HCT116 (cell line): ENCODE measurements at places on chromosomes 11 and 22. TPM values are rescaled to one million over a fixed set of nuclear protein-coding genes. Genes with fewer than 3 reads are reported as not detected.
A peak's percentile ranks its signal among the peaks of the same experiment; 100 is the strongest.

DNA sequence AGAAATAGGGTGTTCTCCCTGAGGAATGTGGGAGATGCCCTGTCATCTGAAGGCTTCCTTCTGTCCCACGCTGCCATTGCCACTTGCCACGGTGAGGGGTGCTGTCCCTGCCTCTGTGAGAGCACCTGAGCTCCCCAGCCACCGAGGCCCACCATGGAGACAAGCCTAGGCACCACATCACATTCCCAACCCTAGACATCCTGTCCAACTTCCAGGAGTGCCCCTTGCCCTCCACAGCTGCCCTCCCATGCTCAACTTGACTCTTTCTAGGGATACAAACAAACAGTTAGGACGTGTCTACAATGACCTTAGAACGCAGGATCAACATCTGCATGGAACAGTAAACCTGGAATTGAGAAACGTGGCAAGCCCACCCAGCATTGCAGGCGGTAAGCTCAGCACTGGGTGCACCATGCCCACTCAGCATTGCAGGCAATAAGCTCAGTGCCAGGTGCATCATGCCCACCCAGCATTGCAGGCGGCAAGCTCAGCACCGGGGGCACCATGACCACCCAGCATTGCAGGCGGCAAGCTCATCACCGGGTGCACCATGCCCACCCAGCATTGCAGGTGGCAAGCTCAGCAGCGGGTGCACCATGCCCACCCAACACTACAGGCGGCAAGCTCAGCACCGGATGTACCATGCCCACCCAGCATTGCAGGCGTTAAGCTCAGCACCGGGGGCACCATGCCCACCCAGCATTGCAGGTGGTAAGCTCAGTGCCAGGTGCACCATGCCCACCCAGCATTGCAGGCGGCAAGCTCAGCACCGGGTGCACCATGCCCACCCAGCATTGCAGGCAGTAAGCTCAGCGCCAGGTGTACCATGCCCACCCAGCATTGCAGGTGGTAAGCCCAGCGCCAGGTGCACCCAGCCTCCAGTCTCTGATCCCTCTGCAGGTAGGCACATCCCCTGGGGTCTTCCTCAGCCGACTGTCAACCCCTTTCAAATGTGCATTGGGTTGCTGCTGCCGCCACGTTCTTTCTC, 1463.9 kb downstream of the TBC1D22A start:
- no peaks in the 10 kb centered on the region for H3K36me3 ChIP-seq
- H3K4me1 ChIP-seq: no peaks in the 10 kb centered on the region
- H3K27me3 ChIP-seq: 0 out of 2 replicates have a peak, but pooled peaks cover 4% of the 10 kb centered on the region
- H3K4me3 ChIP-seq: no peak overlapping the region

DNA sequence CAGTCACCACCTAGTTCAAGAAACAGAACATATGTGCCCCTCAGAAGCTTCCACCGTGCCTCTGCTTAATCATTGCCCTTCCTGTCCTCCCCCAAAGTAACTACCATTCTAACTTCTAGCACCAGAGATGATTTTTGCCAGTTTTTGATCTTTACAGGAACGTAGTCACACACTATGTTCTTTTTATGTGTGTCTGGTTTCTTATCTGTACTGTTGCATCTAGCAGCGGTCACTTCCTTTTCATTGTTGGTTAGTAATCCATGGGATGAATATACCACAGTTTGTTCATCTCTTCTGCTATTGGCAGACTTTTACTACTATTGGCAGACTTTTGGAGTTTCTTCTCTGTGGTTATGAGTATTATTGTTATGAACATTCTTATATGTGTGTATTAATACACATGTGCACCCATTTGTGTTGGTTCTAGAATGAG, 34.6 kb downstream of the SPECC1L start:
- H3K4me1 ChIP-seq: peaks cover 14% of the 10 kb centered on the region
- peaks cover 41% of the 10 kb centered on the region for H3K36me3 ChIP-seq
- no peaks in the 10 kb centered on the region for H3K27me3 ChIP-seq
- H3K27ac ChIP-seq: no peak overlapping the region

- no peak overlapping the region for H3K4me3 ChIP-seq
- peaks cover 37% of the 10 kb centered on the region for H3K27me3 ChIP-seq
- DNase-seq: no peak
- H3K36me3 ChIP-seq: no peaks in the 10 kb centered on the region
Measured at GRCh38 chr11:7422544-7423331, 62.6 kb upstream of the OLFML1 start.

DNA sequence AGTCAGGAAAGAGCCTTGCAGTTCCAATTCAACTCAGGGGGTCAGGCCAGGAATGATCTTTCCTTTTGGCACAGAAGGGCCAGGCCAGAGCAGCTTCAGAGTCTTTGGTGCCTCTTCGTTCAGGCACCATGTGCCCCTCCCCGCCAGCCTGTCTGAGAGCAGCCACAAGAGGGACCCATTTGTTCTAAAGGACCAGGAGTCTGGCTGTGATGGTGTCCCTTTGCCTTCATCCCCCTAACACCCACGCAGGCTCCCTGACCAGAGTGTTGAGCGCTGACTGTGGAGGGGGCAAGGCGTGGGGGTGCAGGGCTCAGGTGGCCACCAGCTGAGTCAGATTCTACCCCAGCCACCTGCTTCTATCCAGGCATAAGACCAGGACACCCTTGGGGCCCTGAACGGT, 156.4 kb downstream of the TTC17 start:
- no peak for DNase-seq
- no peaks in the 10 kb centered on the region for H3K4me1 ChIP-seq
- no peaks in the 10 kb centered on the region for H3K36me3 ChIP-seq
- H3K4me3 ChIP-seq: no peak overlapping the region

GRCh38 chr11:120195601-120196320, 15.1 kb upstream of the OAF start:
- no peak overlapping the region for H3K27ac ChIP-seq
- H3K4me3 ChIP-seq: no peak overlapping the region
- H3K36me3 ChIP-seq: no peaks in the 10 kb centered on the region
- H3K27me3 ChIP-seq: 0 out of 2 replicates have a peak, but pooled peaks cover 6% of the 10 kb centered on the region
- H3K4me1 ChIP-seq: no peaks in the 10 kb centered on the region

DNA sequence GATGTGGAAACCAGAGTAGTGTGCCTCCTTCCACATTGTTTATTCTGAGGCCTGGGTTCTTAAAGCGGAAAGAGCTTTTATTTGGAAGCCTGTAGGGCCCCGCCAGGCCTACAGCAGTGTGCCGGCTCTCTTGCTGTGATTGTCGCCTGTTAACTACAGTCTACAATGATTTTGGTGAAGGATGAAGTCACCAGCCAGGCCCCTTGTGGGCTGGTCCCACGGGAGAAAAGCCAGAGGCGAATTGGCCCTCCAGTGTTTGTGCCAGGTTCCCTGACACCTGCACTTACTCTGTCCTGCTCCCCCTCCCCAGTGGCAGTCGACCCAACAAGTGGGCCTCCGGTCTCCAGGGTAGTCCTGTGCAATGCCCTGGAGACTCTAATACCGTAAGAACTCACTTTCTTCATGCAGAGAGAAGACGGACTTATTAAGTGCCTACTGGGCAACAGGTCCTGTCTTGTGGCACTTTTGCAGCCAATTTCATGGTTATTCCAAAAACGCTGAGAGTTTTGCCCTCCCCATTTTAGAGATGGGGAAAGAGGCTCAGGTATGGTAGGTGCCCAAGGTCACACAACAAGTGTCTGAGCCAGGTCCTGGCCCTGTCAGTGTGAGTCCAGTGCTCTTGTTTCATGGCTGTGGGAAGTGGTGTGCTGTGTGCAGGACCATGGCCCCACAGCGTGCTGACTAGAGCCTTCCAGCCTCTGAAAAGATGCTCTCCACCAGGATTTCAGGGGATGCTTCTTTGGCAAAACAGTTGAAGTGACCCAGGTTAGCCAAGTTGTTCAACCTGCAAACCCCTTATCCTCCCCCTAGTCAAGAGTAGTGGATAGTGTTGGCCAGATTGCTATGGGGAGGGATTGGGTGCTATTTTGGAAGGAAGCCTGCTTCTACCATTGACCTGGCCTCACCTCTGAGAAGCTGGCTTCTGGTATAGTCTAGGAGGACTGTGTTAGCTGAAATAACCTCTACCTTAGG, 1.4 kb downstream of the MICAL2 start:
- H3K4me1 ChIP-seq: peaks cover 12% of the 10 kb centered on the region
- no peaks in the 10 kb centered on the region for H3K36me3 ChIP-seq
- H3K27me3 ChIP-seq: no peaks in the 10 kb centered on the region
- peak overlapping the region; percentile 52 for H3K4me3 ChIP-seq
- DNase-seq: no peak
- no peak overlapping the region for H3K27ac ChIP-seq

DNA sequence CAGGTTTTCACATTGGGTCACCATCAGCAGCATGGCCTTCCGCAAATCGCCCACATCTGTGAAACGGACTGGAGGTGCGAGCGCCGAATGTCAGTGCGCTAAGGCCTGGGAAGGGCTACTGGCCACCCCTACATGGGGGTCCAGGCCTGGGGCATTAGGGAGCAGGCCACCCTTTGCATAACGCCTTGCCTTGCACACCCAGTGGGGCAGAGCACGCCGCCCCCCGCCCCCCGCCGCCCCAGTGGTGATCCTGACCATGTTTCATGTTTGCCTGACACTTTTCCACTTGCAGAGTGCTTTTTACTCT, 2.6 kb downstream of the GRK2 start:
- H3K27ac ChIP-seq: no peak overlapping the region
- peaks cover 15% of the 10 kb centered on the region; the same call in 1 of the 2 replicates for H3K36me3 ChIP-seq
- no peak for DNase-seq

- H3K36me3 ChIP-seq: no peaks in the 10 kb centered on the region
- H3K4me1 ChIP-seq: peaks cover 3% of the 10 kb centered on the region; the same call in 1 of the 2 replicates
- H3K27ac ChIP-seq: no peak overlapping the region; the same call in 1 of the 2 replicates
- H3K27me3 ChIP-seq: no peaks in the 10 kb centered on the region
- H3K4me3 ChIP-seq: no peak overlapping the region
- DNase-seq: no peak
Measured at GRCh38 chr11:2099516-2100349, 39.5 kb downstream of the IGF2 start.

GRCh38 chr11:47577460-47578041, 1.2 kb downstream of the KBTBD4 start:
- no peak for DNase-seq
- peak overlapping the region; percentile 100 for H3K4me3 ChIP-seq
- H3K27me3 ChIP-seq: no peaks in the 10 kb centered on the region
- H3K36me3 ChIP-seq: peaks cover 30% of the 10 kb centered on the region

DNA sequence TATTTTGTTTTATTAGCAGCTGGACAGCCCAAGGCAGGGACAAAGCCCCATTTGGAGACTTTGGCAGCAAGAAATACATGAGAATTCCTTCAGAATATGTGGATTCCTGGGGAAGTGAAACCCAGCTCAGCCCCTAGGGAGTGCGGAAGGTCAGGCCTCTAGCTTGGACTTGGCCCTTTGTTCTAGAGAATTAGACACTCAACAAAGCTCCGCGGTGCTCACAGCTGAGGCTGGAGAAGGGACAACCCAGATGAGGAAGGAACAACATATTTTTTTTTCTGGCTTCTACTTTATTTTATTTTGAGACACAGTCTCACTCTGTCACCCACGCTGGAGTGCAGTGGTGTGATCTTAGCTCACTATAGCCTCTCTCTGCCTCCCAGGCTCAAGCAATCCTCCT, 44.7 kb upstream of the SEPTIN5 start:
- H3K36me3 ChIP-seq: no peaks in the 10 kb centered on the region
- H3K4me3 ChIP-seq: no peak overlapping the region
- no peak overlapping the region for H3K27ac ChIP-seq
- no peak for DNase-seq

DNA sequence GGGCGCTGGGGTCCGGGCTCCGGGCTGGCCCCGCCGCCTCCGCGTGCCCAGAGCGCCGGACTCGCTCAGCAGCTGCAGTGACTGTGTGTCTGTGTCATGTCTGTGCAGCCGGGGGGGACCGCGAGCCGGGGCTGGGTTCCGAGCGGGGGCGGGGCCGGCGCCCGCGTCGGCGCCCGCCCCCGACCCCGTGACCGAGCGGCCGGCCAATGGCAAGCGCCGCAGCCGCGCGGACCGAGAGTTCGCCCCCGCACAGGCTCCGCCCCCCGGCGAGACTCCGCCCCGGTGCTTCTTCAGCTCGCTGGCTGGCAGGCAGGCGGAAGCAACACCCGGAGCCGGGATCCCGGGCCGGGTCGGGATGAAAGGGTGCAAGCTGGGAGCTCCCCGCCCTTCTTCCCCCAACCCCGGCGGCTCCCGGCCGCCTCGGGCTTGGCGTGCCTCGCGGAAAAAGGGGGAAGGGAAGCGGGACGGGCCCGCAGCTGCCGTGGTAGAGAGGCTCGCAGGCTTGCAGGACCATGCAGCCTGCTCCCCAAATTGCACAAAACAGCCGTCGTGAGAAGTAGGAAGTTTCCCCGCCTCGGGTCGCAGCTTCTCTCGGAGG, 750 bp upstream of the LARGE1 start:
- DNase-seq: peak; percentile 57
- H3K4me1 ChIP-seq: no peaks in the 10 kb centered on the region
- no peaks in the 10 kb centered on the region for H3K36me3 ChIP-seq
- peak overlapping the region; percentile 26 for H3K4me3 ChIP-seq

DNA sequence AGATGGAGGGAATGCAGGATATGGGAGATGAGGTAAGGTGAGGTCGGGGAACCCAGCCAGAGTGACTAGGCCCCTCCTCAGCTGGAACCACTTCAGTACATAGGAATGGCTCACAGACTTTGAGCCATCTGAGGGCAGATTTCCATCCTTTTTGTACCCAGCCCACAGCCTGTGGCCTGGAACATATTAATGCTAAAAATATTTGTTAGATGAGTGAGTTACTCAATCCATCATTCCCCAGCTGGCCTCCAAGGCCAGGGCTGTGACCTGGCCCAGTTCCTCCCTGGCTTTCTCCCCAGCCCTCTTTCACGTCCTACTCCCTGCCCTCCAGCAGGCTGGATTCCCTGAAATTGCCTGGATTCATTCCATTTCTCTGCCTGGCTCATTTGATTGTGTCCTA, 57.2 kb upstream of the PRDM11 start:
- H3K27me3 ChIP-seq: 0 out of 2 replicates have a peak, but pooled peaks cover 12% of the 10 kb centered on the region
- no peak overlapping the region for H3K4me3 ChIP-seq
- DNase-seq: no peak
- no peaks in the 10 kb centered on the region for H3K36me3 ChIP-seq
- no peaks in the 10 kb centered on the region for H3K4me1 ChIP-seq

DNA sequence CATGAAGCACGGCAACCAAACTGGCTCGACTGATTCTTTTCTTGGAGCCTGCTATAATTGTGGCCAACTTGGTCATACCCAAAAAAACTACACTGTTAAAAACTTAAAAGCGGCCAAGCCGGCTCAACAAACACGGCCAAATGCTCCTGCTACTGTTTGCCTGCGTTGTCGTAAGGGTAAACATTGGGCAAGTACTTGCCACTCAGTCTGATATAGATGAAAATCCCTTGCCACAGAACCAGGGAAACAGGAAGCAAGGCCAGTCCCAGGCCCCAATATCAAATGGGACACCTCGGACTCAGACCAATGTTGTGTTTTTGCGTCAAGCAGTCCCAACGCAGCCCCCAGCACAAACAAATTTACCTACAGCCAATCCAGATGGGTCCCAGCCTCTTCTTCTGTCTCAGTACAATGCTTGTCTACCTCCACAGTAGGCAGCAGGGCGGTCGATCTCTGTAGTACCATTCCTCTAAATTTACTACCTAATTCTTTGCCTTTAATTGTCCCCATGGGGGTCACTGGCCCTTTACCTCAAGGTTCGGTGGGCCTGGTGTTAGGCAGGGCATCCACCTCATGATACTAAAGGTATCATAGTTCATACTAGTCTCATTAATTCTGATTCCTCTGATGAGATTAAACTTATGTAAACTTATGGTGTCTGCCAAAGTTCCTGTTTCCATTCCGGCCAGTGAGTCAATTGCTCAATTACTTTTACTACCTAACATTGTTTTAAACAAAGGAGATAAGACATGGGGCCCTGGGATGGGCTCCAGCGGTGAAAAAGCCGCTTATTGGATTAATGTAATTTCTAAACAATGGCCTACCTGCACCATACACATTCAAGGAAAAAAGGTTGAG, 3.7 kb upstream of the COMT start:
- DNase-seq: no peak
- H3K4me3 ChIP-seq: no peak overlapping the region
- no peaks in the 10 kb centered on the region for H3K36me3 ChIP-seq
- no peaks in the 10 kb centered on the region for H3K27me3 ChIP-seq

Gene OR5B2
- total RNA-seq: not detected

Gene OR4A16
- total RNA-seq: not detected

Gene OR8B2
- not detected for total RNA-seq

Gene MYOD1
- not detected for total RNA-seq

Gene DCHS1
- total RNA-seq: 0.30 TPM
